ENCODE measurements at places on chromosomes 4 and X.

DNA sequence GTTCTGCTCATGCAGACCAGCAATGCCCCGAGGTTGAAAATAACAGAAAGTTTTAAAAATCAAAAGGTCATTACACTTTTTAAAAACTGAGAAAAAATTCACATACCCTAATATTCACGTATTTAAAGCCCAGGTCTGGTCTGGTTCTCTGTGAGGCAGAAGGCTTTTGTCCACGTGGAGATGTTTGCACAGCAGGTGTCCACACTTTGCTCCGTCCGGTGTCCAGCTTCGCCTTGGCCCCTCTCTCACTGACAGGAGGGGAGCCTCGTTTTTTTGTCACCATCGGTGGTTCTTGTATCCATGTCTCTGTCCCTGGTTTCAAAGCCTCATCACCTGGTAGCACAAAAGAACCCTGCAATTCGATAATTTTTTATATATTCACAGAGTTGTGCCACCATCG, 434.6 kb upstream of the FRG1 start:
- no peak for DNase-seq

GRCh38 chr4:165992283-165992682, 119.2 kb downstream of the TLL1 start:
- no peak for DNase-seq

DNA sequence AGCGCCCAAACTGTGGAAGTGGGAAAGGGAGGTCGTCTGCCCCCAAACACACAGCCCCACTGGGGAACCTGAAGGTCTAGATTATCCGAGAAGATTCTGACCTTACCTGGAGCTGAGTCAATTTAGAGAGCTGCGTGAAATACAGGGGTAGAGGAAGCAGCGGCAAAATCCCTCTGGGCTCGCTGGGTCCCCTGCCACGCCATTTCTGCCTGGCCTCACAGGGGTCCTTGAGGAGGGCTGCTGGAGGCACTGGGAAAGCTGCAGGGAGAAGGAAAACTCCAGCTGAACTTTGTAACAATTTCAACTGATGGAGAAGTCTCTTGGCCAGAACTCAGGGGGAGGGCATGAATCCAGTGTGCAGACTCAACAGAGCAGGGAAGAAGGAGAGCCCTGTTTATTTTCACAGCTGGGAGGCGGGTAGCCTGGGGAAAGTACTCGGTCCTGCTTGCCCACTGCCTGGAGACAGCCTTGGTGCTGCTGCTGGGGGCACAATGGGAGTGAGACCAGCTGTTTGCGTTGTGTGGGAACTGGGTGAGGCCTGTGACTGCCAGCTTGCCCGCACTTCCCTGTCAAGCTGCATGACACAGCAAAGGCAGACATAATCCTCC, 93.2 kb upstream of the MAPK10 start:
- DNase-seq, result peak; percentile 51

DNA sequence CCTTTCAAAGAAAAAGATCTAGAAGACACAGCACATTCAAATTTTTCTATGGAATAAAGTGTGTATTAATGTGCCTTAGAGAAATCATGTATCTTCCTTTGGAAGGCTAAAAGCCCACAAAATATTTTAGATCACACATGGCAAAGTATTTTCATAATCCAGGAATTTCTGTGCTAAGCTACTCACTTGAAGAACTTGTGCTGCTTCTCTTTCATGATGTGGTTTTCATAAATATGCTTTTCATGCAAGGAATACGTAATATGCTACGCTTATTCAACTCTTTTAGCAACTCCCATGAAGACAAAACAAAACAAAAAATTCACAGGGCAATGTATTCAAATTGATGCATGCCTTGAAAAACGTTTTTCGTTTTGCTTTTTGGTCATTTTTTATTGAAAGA, 125.6 kb downstream of the ARHGAP24 start:
- no peak for DNase-seq

- DNase-seq, result no peak
Measured at GRCh38 chrX:133868682-133869081, 116.7 kb downstream of the GPC3 start.

DNA sequence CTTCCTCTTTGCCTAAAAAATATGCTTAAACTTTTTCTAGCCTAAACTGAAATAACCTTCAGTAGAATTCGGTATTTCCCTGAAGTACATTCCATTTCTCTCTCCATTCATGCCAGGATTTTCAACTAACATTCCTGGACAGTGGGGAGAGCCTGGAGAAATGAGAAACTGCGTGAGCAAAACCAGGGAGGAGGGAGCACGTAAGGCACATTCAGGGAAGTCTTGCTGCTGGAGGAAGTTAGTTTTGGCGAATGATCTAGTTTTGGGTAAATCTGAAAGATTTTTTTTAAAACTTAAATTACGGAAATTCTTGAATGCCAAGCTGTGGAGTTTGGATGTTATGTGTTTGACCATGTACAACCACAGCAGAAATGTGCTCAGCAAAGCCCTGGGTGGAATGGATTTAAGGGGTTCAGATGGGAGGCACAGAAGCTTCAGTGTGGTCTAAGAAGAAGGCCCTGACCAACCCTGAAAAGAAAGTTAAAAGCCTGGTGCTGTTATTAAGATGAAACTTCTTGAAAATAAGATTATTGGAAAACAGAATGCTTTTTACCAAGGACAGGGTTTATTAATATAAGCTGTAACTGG, 347.8 kb downstream of the ANK2 start:
- peak; percentile 51 for DNase-seq

- DNase-seq, result no peak
Measured at GRCh38 chr4:106208481-106209460, 107.2 kb downstream of the TBCK start.

DNA sequence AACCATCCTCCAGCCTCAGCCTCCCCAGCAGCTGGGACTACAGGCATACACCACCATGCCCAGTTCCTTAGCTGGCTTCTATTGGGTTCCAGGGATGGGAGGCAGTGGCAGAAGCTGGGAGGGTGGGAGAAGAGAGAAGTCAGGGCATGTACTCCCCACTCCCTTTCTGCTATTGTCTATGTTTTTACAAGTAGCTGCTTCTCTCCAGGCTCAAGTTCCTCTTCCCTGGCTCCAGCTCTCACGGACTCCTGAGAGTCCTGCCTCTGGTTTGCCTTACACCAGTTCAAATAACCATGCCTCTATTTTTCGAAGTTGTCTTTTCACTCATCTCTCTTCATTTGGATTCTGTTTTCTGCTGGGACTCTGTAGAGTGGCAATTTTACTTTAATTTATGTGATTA, 2.9 kb downstream of the TBC1D9 start:
- no peak for DNase-seq

DNA sequence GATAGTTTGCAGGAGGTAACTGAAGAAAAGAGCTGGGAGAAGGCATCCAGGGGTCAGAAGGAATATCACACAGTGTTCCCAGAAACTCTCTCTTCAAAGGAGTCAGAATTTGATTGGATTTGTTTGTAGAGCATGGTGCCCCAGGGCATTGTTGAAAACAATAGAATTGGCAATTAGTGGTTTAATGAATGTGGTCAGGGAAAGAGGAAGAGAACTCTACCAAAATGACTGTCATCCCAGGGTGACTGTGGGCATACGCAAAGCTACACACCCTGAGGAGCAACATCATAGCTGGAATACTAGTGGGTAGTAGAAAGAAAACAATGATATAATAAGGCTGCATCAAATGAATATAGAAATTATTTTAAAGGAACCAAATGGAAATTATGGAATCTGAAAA, 21.5 kb downstream of the TNIP2 start:
- no peak for DNase-seq

- no peak for DNase-seq
Measured at GRCh38 chr4:27082776-27083175, 222.1 kb downstream of the STIM2 start.

GRCh38 chr4:26342328-26343037, 21.7 kb downstream of the RBPJ start:
- DNase-seq, result peak; percentile 75

DNA sequence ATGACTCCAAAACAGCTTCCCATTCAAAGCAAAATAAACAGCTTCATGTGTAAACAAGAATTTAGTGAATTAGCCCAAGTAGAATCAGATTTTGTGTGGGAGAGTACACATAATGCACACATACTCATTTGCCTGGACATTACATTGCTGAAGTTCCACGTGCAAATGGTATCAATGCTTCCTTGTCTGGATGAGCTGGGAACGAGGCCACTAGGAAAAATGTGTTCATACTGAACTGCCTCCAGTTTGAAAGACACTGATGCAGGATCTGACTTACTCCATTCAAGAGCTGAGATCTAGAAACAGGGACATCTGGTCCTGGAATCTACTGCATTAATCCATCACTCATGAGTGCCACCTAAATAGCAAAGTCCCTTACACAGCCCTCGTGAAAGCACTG, 228.0 kb downstream of the APBB2 start:
- DNase-seq, result no peak

- DNase-seq, result no peak
Measured at GRCh38 chr4:30716158-30716557, 4.0 kb upstream of the PCDH7 start.

DNA sequence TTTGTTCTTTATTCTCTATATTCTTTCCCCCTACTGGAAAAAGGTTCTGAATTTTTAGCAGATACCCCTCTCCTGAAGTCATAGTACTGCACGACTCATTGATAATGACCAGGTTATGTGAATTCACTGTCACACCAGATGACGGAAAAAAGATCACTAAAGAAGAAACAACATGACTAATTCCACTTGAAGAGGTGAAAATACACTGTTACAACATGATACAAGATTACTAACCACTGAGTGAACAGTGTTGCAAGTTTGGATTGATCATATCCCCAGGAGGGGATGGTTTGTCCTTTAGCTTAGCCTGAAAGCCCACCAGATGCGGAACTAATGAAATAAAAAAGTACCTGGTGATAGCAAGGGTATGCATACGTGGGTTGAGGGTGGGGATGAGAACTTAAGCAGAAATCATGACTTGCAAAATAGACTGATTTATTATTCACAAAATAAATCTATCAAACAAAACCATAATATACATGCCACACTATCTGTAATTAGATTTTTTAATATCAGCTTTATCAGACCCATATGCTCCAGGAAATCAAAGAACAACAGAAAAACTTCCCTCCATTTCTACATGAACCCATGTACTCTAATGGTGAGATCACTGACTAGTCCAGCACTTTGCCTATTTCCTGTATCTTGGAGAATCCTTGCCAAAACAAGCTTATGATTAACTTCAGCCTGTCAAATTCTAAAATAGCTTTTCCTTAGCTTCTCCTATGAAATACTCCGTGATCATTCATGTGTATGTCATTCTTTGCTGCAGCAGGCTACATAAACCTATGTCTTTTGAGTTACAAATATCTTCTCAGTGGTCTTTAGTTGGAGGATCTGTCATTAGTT, 257.4 kb upstream of the AGA start:
- DNase-seq, result no peak

DNA sequence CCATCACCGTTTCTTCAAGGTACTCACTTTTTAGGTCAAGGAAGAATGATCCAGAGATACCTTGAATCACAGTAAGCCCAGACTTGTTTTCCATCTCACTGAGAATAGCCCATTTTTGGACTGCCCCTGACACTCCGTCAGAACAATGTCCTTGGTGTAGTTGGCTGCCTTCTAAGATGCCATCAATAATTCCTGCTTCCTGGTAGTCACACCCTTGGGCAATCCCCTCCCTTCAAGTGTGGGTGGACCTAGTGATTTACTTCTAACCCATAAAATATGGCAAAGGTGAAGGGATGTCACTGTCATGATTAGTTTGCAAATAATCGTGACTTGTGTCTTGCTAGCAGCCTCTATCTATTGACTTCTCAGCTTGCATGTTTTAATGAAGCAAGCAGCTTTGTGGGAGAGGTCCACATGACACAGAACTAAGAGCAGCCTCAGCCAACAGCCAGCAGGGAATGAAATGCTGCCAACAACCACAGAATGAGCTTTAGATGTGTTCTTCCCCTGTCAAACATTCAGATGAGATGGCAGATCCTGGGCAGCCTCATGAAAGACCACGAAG, 20.0 kb upstream of the KLHL34 start:
- no peak for DNase-seq

DNA sequence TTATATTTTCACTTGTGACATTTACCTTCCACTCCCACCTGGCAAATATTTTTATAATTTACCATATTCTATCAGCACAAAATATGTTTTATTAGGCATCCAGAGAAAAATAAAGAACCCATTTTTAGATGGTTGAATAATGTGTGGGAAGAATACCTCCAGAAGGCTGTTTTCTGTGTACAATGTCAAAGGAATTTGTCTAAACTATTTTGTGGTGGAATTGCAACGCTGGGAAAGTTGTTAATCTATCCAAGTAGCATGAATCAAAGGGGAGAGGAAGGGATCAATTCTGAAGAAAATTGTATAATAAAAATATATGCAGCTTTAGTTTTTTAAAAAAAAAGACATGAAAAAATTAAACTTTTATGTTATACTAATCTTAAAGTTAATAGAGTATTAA, 706.5 kb downstream of the FSTL5 start:
- no peak for DNase-seq

DNA sequence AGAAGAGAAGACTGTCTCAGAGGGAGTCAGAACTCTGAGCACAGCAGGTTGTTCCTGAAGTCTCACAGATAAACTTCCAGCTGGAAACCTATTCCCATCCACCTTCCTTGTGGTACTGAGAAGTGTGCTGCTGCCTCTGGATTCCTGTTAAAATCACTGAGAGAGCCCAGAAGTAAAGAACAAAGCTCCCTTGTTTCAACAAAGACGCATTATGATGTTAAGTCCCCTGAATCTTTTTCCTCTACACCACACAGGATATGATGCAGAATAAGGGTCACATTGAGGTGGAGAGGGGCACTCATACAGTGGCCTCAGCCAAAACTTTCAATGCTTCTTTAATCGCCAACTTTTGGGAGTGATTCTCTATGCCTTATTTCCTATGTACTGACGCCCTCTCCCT, 321.0 kb downstream of the OPHN1 start:
- DNase-seq, result no peak

DNA sequence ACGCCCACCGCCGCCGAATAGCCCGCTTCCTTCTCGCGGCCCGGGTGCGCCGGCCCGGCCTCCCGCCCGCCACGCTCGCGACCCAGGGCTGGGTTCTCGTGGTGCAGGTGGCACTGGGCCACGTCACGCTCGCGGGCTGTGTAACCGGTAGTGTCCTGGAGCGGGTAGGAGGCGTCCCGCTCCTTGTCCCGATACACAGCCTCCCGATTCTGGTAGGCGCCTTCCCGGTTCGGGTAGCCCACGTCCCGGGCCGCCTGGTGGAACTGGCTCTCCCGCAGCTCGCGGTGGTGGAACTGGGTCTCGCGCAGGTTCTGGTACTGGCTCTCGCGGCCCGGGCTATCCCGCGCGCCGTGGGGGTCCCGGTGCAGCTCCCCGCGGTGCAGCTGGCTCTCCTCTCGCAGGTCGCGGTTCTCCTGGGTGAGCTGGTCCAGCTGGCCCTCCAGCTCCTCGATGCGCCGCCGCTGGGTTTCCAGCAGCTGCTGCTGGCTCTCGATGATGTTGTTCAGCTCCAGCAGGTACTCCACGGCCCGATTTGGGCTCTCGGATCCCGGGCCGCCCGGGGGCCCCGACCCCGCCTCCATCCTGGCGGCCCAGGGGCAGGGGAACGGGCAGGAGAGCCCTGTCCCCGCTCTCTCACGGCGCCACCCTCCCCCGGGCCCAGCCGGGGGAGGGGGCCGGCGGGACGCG, 39.3 kb upstream of the IQSEC2 start:
- DNase-seq, result no peak

- no peak for DNase-seq
Measured at GRCh38 chrX:20742106-20742505, 475.4 kb upstream of the RPS6KA3 start.
